ENCODE measurements at places on chromosomes 13 and 19.

GRCh38 chr13:44089452-44089851 is 209.7 kb downstream of the LACC1 start:
- no peak for DNase-seq

- no peak for DNase-seq
Measured at GRCh38 chr19:4662020-4662695, 8.0 kb downstream of the MYDGF start.

DNA sequence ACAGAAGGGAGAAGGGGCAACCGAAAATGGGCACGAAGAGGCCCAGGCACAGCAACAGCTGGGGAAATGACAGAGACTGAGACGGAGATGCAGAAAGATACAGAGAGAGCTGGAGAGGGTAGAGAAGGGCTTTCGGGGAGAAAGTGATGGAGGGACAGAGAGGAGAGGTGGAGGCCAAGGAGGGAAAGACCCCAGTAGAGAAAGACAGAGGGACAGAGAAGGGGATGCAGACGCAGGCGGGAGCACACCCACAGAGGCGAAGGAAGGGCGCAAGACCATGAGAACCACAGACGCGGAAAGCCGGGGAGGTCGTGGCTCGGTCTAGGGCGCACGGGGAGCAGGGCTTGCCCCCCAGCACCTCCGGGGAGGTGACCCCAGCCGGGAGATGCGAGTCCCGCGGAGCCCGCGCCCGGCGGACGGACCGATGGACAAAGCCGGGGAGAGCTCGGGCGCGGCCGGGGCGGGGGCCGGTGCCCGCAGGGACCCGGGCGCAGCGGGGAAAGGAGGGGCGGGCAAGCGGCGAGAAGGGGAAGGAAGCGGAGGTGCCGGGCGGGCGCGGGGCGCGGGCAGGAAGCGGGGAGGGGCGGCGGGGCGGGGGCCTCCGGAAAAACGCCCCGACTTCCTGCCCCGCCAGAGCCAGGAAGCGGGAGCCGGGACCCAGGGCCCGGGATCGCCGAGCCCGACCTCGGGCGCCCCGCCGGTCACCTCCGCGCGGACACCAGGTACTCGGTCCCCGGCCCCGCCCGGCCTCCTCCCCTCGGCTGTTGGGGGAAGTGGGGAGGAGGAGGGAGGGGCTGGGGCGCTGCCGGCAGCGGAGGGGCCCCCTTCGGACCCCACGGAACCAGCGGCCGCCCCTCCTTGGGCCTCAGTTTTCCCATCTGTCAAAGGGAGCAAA is at the start of gene ARHGEF1:
TSS of gene ARHGEF1 (plus strand) at position 617 of the 895 bp plus-strand sequence. CDS start 4,899 bp downstream, outside the sequence.
- DNase-seq: peak; percentile 57

- DNase-seq: no peak
Measured at GRCh38 chr13:113976711-113977684, 3.1 kb upstream of the C13orf46 start.

- no peak for DNase-seq
Measured at GRCh38 chr13:19581675-19582074, 20.3 kb upstream of the TPTE2 start.

DNA sequence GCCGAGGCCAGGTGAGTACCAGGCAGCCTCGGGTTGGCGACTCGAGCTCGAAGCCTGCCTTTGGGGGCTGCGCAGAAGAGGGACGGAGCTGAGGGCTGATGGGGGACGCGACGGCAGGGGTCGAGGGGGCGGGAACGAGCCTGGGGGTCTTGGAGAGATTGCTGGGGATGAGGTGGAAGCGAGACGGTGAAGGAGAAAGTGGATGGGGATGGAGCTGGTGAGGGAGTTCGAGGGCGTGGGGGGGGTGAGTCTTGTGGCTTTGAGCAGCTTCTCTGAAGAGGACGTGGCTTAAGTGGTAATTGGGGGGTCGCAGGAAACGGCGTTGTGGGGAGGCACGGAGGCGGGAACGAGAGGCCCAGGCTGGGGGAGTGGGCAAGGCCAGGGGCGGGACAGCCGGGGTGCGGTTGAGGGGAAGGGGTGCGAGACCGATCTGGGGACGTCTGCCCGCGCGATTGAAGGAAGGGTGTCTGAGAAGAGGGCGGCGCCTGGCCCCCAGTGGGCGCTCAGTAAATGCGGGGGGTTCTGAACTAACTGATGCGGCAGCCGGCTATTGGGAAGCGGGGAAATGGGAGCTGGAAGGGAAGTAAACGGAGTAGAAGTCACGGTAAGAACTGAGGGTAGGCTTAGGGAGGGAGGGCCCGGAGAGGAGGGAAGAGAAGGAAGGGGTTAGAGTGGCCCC is 426 bp downstream of the MYO9B start:
- DNase-seq: peak; percentile 55

GRCh38 chr19:46229442-46229841 is at the start of gene IGFL1:
TSS of gene IGFL1 (plus strand) at chr19:46229742. CDS start at chr19:46229775, 33 bp downstream.
- DNase-seq: no peak

- no peak for DNase-seq
Measured at GRCh38 chr19:21587117-21587461, 81.7 kb downstream of the ZNF429 start.

DNA sequence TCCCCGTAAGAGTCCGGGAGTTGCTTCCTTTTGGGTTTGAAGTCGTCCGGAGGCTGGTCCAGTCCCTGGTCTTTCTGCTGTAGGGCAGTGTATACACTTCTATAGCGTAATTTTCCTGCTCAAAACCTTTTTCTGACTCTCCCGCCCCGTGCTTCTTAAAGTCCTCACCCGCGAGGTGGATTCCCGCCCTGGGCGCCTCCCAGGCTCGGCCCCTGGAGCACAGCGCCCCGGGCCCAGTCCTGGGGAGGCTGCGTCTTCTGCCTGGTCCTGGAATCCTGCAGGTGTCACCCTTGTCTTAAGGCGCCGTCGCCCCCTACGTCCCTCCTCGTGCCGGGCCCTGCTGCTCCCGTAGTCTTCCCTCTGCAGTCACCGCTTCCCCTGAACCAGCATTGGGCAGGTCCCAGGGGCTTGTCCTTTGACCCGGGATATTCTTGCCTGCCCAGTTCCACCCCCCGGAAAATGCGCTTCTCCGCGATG is 34.4 kb upstream of the ZNF808 start:
- no peak for DNase-seq

GRCh38 chr19:30028118-30028991 is 86.3 kb downstream of the URI1 start:
- no peak for DNase-seq

- DNase-seq: peak; percentile 31
Measured at GRCh38 chr13:27172495-27172842, 858 bp upstream of the USP12 start.

DNA sequence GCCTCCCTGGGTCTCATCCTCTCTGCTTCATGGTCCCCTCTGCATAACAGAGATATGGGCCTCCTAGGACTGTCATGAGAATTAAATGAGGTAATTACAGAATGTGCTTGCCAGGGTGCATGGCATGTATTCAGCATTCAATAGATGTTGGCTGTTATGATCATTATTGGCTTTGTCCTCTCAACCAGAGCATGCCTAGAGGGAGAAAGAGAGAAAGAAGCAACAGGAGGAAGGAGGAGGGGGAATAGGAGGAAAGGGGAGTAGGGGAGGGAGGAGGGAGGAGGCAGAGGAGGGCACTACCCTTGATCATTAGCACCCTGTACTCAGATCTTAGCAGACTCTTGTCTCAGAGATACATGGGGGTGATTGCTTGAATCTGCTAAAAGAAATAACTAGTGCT is 41.0 kb upstream of the SIAH3 start:
- no peak for DNase-seq

GRCh38 chr19:8148410-8149260 is 757 bp downstream of the FBN3 start:
- DNase-seq: no peak

GRCh38 chr19:56671613-56671994 is at the start of gene ZNF835:
TSS of gene ZNF835 (minus strand) at chr19:56671757. CDS start at chr19:56665198, 6,559 bp downstream.
- peak; percentile 85 for DNase-seq

DNA sequence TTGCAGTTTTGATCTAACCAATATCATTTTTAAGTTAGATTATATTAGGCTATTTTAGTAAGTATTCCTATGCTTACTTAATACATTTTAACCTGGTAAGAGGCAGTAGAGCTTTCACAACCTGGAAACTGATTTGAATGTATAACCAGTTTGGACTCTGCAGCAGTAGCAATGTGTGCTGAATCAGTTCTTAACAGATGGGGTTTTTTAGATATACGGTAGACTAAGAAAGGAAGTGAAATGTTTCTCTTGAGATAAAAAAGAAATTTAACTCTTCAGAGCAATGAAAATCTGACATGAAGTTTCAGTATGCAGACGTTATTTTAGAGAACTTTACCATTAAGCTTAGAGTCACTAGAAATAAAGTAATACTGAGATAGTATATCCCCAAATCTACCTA is 2.7 kb downstream of the NBEA start:
- no peak for DNase-seq

GRCh38 chr13:98648686-98649085 is 71.8 kb upstream of the STK24 start:
- no peak for DNase-seq

- DNase-seq: peak; percentile 56
Measured at GRCh38 chr13:112066624-112067004, 335 bp upstream of the SOX1 start.

DNA sequence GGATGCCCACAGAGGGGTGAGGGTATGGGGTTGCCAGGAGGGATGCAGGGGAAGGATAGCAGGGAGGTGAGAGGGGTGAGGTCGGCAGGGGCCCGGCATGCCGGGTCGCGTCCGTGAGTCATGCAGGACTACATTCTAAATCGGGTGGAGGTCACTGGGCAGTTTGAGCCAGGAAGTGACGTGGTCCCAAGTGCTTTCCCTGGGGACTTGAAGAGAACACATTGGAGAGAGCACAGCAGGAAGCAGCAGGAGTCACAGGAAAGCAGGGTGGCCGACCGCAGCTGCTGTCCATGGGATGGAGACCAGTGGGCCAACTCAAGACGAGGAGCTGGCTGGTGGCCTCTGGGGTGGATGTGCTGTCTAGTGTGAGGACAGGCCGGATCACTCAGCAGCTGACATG is 92.0 kb upstream of the WASF3 start:
- DNase-seq: no peak

DNA sequence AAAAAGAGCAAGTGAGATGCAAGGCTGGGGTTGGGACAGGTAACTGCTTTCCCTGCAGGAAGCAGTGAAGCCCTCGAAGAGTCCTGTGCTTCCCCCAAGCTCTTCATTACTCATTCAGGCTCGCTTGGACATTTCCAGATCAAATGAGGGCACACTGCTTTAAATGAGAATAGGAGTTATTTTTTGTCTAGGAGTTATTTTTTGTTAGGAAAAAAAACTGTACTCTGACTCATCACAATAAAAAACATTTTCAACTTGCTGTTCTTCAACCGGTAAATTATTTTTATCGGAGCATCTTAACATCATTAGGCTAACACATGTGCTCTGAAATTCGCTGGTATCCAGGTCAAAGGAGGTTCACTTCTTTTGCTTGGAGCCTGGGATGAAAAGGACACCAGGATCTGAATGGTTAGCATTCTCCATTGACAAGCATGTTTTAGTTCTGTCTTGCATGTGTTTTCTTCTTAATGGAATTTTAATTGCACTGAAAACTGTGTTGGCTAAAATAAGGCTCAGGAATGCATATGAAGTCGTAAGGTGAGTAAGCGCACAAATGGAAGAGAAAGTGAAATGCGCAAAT is 80.7 kb upstream of the STK24 start:
- no peak for DNase-seq

DNA sequence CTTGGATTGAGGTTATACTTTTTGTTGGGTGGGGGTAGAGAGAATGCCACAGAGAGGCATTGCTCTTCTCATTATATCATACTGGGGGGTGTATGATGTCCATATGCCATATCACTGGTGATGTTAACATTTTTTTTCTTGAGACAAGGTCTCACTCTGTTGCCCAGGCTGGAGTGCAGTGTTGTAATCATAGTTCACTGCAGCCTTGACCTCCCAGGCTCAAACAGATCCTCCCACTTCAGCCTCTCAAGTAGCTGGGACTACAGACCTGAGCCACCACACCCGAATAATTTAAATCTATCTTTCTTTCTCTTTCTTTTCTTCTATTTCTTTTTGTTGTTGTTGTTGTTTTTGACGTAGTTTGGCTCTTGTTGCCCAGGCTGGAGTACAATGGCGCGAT is 4.9 kb upstream of the SNRNP70 start:
- no peak for DNase-seq

GRCh38 chr19:38617764-38618589 is at the start of gene MAP4K1:
TSS of gene MAP4K1 (minus strand) at chr19:38617953. CDS start at chr19:38617895, 58 bp downstream.
- peak; percentile 63 for DNase-seq

GRCh38 chr19:5826531-5827341 is 12.8 kb downstream of the FUT6 start:
- DNase-seq: peak; percentile 22

DNA sequence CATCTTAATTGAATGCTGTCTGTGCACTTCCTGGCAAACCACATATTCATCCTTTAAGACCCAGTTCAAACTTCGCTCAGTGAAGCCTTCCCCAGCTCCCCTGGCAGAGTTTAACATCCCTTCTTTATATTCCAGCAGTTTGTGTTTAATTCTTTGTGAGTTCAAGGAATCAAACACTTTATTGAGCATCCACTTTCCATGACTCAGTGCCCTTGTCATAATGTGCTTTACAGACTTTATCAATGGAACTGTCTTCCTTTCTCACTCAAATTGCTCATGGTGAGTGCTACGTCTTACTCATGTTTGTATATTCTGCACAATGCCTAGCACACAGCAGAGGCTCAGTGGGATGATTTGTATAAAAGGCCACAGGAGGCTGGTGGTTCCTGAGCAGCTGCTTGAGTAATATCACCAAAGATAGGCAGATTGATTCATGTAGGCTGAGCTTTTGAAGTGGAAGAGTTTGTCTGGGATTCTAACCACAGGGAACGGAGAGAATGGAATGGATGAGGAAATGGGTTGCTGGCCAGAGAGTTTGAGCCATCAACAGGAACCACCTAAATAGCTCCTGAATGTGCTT is 44.2 kb downstream of the SERTM1 start:
- no peak for DNase-seq

GRCh38 chr13:32657309-32657708 is 71.1 kb downstream of the PDS5B start:
- no peak for DNase-seq

GRCh38 chr19:32018014-32018413 is 327.4 kb upstream of the ZNF507 start:
- DNase-seq: no peak

- no peak for DNase-seq
Measured at GRCh38 chr13:52405767-52406494, at the start of gene THSD1. TSS of gene THSD1 (minus strand) at chr13:52406172. CDS start at chr13:52402600, 3,572 bp downstream.

GRCh38 chr19:44816301-44816700 is 7.4 kb downstream of the BCAM start:
- no peak for DNase-seq

- DNase-seq: no peak
Measured at GRCh38 chr13:98577836-98578285, 954 bp upstream of the STK24 start.

- DNase-seq: no peak
Measured at GRCh38 chr13:111314852-111315251, 5.6 kb upstream of the TEX29 start.

DNA sequence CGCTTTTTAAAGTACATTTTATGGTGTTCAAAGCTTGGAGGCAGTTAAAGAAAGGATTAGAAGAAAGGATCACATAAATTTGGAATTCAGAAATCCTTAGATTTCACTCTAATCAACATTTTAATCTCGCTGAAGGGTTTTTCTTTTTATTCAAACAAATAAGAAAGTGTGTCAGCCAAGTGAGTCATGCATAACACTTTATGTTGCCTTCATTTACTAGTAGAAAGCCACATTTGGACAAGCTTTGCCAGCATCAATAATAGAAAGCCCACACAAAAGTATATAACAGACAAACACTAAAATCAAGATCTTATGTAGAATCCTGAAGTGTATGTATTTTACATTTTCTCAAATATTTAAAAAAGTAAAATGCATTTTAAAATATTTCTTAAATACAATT is 154.9 kb upstream of the TRPC4 start:
- DNase-seq: no peak

- DNase-seq: no peak
Measured at GRCh38 chr13:27960362-27961226, 8.5 kb downstream of the CDX2 start.

All from CD4-positive, alpha-beta T cell treated with Interleukin-1 beta for 1 hour (primary cell).